ENCODE measurements at places on chromosomes 2 and 18.

DNA sequence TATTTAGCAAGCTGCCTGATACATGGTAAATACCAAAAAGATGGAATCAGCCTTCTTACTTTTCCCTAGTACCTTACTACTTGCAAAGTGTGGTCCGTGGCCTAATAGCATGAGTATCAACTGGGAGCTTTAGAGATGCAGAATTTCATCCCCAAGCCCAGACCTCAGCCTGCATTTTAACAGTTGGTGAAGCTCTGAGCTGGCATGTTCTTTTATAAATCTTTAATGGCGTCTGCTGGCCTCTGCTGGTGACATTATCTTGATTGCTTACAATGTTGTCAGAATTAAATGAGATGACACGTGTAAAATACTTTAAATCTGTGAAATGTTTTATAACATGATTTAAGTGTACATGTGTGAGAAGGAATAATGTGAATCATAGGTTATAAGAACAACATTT lies 115.1 kb upstream of the NOSTRIN start:
- DNase-seq, result peak; percentile 53

DNA sequence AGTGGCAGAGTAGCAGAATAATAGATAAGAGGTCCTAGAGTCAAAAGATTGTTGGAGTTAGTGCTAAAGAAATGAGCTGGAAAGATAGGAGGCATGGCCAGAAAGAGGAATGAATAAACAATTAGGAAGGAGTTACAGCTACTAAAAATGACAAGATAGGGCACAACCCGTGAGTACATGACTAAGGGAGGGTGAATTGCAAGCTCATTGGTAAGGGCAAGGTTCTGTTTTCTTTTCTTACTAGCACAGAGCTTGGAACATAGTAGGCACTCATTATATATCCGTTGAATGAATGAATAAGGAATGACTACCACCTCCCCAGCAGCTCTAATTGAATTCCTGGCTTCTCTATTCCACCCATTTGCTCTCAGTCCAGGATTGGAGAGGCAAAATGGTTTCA lies 5.7 kb upstream of the MARCO start:
- no peak for DNase-seq

DNA sequence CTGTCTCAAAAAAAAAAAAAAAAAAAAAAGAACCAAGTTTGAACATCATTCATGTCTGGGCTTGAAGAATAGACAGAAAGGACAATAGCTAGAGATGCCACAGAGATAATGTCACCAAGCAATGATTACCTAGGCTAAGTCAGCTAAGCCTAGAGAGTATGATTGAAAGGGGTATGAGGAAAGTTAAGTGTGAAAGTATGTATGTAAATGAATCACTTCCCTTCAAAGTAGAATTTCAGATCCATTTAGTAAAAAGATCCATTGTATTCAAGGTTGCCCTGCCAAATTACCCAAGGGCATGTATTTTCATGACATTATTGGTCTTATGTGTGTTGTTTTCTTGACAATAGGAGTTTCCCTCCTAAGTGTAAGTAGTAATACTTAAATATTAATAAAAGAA lies 34.1 kb upstream of the SLC39A10 start:
- DNase-seq, result no peak

- DNase-seq, result no peak
Observed at GRCh38 chr2:151374436-151374835, 17.0 kb downstream of the TNFAIP6 start.

DNA sequence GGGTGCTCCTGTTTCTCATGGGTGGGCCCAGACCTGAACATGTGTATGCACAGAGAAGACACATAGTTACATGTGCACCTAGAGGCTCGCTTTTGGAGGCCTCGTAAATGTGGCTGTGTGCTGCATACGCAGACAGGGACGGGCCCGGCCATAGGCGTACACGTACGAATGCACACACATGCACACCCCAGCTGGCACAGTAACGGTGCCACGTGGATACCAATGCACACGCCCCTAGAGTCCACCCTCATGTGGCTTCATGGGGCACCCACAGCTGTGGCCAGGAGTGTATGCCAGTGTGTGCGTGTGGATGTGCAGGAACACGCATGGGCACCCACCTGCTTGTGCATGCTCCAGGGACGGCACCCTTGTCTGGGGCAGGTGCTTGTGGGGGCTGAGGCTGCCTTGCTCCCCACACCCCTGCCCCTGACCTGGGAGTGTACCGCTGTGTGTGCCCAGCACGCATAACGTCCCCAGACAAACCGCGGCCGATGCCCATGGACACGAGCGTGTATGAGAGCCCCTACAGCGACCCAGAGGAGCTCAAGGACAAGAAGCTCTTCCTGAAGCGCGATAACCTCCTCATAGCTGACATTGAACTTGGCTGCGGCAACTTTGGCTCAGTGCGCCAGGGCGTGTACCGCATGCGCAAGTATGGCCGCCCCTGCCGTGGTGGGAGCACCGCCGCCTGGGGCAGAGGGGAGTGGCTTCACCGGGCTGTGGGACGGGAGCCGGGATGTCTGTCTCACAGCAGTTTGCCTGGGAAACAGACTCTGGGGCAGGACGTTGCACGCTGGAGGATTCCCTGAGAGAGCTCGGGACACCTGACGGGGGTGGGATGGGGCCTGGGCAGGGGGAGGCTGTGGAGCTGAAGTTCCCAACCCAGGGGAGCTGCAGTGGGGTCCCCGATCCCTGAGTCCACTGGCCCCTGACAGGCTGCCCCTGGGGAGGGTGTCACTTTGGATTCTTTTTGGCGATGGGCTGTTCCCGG lies 21.0 kb downstream of the ZAP70 start:
- DNase-seq, result no peak

DNA sequence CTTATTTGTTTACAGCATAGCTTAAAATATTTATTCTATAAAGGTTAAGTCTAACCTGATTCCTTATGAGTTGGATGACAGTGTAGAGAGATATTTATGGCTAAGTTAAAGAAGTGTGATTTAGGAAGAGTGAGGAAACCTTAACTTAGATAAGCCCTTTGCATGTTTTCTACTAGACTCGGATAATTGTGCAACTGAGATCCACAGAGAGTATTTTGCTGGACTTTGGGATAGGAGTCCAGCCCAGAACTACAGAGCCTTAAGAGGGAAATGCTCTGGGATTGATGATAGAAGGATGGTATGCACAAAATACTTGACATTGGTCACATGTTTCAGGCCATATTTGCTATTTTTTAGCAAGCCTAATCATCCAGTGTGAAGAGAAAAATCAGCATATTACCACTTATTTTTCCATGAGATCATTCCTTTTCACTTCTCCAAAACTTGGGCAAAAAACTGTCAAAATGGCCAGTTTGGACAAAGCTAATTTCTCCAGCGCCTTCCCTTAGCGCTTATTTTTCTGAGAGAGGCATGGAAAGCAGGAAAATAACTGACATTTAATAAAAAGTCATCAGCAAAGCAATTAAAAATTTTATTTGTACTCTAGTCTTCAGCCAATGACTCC lies 3.1 kb downstream of the CD28 start:
- no peak for DNase-seq

GRCh38 chr18:22828171-22828570 lies 105.0 kb upstream of the RBBP8 start:
- no peak for DNase-seq

DNA sequence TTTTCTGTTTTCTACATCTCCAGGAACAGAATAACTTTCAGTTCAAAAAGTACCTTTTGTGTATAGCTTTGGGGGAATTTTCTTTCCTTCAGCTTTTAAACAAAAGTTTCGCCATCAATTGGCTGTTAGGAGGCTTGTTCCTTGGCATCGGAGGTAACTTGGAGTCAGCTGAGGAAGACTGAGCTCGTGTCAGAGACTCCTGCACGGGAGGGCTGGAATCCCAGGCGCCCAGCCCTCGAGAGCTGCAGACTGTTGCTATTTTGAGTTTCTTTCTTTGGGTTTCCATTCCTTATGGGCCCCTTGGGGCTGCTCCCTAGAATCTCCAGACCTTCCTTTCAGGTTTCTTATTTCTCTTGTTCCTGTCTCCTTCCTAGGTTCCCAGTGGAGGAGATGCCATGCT lies 8.1 kb downstream of the EMILIN2 start:
- no peak for DNase-seq

GRCh38 chr2:195733831-195734230 lies 76.8 kb downstream of the SLC39A10 start:
- no peak for DNase-seq

DNA sequence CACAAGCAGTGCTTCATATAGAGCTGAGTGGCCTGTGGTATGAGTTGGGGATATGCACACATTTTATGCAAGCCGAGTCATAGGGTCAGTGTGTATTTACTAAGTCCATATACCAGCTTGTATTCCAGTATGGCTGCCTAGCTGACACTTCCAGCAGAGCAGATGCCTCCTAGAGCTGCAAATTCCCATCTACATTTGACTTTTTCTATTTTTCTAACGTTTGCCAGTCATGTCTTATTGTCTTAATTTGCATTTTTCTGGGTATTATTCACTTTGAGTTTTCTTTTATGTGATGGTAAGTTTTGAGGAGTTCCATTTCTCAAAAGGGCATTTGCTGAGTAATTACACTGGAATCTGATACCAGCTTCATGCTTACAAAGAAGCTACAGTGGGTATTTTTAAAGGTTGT lies 334.5 kb upstream of the CDH2 start:
- no peak for DNase-seq

DNA sequence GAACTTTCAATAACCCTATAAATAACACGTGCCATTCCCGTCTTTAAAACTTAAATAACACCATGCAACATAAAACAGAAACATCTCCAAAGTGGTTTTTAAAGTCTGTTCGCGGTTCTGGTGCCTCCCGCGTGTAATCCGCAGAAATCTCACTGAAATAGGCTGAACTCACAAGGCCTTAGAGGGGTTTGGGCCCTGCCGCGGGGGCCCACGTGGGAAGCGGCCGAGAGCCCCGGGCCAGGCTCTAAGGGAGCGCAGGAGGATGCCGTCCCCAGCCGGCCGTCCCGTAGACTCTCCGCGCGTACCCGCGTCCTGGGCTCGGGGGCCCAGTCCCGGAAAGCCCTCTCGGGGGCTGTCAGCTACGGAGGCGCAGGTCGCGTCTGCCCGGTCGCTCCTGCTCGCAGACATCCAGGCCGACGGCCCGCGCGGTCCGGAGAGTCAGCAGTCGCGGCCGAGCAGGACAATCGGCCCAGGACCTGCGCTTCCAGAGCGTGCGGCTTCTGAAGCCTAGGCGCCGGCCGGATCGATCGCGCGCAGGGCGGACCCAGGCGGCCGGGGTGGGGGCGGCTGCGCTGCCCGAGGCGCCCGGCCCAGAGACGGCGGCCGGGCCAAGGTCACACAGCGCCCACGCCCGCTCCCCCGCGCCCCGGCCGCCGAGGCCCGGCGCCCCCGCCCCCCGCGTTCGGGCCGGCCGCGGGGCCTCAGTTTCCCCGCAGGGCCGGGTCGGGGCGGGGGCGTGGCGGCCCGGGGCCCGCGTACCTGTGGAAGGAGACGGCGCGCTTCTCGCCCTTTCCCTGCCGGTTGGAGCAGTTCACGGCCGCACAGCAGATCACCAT lies 558 bp downstream of the THAP4 start:
- no peak for DNase-seq

- no peak for DNase-seq
Observed at GRCh38 chr2:34003795-34004194, 404.7 kb upstream of the FAM98A start.

- DNase-seq, result no peak
Observed at GRCh38 chr2:67137699-67138098, 259.4 kb upstream of the ETAA1 start.

DNA sequence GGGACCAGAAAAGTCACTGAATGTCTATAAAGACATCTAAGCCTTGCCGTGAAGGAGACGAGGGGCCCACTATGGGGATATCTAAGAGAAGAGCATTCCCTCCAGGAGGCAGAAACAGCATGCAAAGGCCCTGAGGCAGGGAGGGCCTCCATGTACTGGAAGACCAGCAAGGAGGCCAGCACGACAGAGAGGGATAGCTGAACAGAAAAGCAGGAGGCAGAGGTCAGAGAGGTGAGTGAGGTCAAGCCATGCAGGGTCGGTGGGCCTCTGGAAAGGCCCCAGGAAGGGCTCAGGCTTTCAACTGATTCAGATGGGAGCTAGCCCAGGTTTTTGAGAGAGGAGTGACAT lies 5.7 kb downstream of the TRABD2A start:
- no peak for DNase-seq
